ENCODE measurements at places on chromosomes 6 and 20. TPM values are rescaled to one million over a fixed set of nuclear protein-coding genes. Genes with fewer than 3 reads are reported as not detected.

DNA sequence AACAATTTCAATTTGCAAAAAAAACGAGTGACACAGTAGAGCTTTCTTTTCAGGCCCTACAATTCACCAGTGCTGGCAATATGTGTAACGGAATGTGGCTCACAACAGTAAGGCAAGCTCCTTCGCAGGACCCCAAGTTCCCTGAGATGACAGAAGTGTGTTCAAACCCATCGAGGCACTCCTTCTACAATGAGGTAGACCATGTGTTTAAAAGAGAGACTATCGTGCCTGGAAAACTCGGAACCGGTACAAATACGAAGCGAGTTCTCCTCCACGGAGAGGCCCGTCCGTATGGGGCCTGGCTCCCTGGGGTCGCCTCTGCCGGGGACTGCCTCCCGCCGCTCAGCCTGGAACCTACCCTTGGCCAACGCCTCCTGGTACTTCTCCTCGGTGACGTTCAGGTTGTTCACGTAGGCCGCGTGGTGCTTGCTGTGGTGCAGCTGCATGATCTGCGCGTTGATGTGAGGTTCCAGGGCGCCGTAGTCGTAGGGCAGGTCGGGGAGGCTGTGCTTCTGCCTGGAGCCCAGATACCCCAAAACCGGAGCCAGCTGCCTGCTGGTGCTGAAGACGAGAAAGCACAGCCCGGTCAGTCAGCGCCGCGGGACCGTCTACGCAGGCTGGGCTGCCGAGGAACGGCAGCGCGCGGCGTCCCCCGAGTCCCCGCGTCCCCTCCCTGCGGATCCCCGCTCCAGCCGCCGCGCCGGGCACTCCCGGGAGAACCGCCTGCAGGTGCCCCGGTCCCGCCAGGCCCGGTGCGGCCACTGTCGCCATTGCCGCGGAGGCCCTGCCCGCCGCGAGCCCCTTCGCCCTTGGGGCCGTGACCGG lies 526 bp downstream of the SOD2 start:
- DNase-seq: peak; percentile 79

DNA sequence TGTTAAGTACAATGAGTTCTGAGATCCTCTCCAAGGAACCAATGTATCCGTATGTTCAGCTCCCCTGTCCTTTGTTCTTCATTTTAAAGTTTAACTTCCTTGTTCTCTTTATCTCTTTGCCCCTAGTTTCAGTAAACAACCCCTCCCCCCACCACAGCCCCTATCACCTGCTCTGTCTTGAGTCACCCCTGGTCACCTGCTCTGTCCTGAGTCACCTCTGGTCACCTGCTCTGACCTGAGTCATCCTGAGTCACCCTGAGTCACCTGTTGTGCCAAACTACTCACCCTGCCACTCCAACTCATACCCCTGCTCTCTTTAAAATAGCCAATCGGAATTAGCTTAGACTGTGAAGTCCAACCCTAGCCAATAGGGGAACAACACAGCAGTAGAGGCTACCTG lies 288.7 kb upstream of the CDYL start:
- DNase-seq: no peak

GRCh38 chr20:2195614-2196013 lies 94.0 kb downstream of the STK35 start:
- no peak for DNase-seq

HLA-DOA gene
- 2.5 TPM for total RNA-seq
